ENCODE measurements at places on chromosomes 13 and 19.

DNA sequence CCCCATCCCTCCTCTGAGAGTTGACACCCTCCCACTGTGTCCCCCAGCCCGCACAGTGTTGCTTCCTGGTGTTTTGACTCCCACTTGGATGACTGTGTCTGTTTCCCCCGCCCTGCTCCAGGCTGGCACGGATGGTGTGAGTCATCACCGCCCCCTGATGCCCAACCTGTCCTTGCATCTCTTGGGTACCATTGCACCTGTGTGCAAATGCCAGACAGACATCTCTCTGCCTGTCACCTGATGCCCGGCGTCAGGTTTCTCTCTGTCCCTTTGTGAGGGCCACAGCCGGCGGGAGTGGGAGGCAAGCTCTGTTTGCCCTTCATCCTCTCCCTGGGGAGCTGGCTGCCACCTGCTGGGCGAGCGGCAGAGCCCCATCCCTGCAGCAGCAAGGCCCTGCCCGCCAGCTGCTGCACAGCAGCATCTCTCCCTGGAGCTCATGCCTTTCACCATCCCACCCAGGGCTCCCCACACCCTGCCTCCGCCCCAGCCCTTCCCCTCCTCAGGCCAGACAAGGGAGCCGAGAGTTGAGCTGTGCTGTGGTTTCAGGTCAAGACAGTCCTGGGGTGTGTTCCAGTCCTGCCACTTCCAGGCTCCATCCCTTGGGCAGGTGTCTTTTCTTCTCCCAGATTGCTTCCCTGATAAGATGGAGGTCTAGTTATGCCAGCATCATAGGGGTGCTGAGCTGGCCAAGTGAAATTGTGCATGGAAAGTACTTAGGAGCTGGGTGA, 29.7 kb downstream of the NKPD1 start:
- no peak for DNase-seq

- DNase-seq = no peak
Measured at GRCh38 chr13:40569024-40569350, 97.5 kb downstream of the FOXO1 start.

GRCh38 chr13:94710065-94710781, 2.1 kb downstream of the SOX21 start:
- no peak for DNase-seq

- peak; percentile 53 for DNase-seq
Measured at GRCh38 chr19:54364775-54365257, at the start of gene LAIR1. LAIR1 (minus strand) TSS chr19:54364931; CDS start chr19:54364804, 127 bp downstream.
